ENCODE measurements at places on chromosomes 4 and X. TPM values are rescaled to one million over a fixed set of nuclear protein-coding genes. Genes with fewer than 3 reads are reported as not detected.

BMP15 gene
- not detected for total RNA-seq

ARHGAP36 gene
- not detected for total RNA-seq

COX7B2 gene
- total RNA-seq, result 12.7 TPM

SOX3 gene
- total RNA-seq, result not detected

GYPB gene
- total RNA-seq, result not detected

POF1B gene
- 0.28 TPM for total RNA-seq

GPR50 gene
- not detected for total RNA-seq

FAM13A gene
- total RNA-seq, result 19.3 TPM

SH3D19 gene
- 41.7 TPM for total RNA-seq

CISD2 gene
- 26.9 TPM for total RNA-seq

PPP4R3C gene
- 1.2 TPM for total RNA-seq

GRCh38 chrX:13028871-13029636 lies 15.4 kb downstream of the FAM9C start:
- DNase-seq, result peak; percentile 74

GRCh38 chrX:70336767-70337166 lies 46.9 kb downstream of the KIF4A start:
- no peak for DNase-seq

DNA sequence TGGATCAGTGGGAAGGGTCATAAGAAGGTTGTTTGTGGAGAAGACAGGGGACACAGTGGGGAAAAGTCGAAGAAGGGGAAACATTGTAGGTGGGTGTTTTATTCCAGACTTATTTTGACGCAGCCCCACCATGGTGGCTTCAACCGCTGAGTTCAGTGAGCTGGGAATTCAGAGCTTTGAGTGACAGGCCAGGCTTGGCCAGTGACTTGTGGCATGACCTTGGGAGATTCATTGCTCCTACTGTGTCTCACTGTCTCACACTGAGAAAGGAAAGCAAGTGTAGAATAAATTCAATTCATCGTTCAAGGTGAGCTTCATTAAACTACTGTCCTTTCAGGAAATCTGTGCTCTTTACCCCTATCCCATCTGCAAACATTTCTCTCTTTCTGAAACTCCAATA lies 47.4 kb upstream of the SOD3 start:
- DNase-seq, result no peak

DNA sequence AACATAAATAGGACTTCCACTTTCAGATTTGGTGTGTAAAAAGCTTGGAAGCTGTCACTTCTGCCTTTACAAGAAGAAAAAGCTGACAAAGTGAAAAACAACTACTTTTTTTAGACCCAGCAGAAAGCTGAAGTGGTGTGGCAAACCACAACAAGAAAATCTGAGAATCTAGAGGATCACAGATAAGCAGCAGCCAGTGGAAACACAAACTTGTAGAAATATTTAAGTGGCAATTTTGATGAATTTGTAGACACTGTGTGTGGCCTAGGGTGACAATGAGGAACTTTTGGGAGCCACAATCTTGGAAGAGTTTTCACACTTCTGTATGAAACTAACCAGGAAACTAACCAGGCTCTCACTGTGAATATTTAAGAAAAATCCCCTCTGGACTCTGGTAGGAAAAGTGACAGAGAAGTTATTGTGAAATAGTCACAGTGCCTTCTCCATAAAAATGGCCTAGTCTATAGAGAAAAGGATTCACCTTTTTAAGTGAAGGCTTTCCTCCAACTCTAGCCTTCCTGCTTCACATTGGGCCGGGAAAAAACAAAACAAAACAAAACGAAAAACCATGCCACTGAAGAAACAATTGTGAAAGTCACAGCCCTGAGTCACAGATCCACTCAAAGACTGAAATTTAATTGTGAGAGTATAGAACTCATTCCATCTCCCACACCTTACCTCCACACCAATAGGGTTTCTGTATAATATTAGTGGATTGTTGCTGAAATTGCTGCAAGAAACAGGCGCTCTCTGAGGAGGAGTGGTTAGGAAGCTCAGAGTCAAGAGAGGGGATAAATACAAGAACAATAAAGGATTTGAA lies 26.7 kb upstream of the GUCY1A1 start:
- DNase-seq, result no peak

- DNase-seq, result no peak
Measured at GRCh38 chr4:139950568-139950967, 203.4 kb downstream of the MAML3 start.

GRCh38 chrX:153764786-153765137 lies 713 bp downstream of the PLXNB3 start:
- DNase-seq, result no peak

DNA sequence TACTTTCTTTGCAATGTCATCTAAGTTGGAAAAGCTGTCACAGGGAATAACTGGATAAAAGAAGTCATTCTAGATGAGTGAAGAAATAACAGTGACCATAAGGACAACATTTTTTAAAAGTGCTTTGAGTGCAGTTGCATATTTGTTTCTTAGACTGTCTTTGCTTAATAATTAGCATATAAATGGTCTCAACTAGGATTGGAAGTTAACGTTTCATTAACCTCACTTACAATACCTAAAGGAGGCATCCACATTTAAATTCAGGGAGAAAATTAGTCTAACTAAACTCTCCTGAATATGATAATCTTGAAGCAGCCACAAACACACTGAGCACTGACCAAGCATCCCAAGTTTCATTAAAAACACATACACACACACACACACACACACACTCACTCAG lies 780.7 kb downstream of the PCDH18 start:
- DNase-seq, result no peak

GRCh38 chr4:163317110-163317509 lies 15.3 kb downstream of the NPY1R start:
- no peak for DNase-seq

DNA sequence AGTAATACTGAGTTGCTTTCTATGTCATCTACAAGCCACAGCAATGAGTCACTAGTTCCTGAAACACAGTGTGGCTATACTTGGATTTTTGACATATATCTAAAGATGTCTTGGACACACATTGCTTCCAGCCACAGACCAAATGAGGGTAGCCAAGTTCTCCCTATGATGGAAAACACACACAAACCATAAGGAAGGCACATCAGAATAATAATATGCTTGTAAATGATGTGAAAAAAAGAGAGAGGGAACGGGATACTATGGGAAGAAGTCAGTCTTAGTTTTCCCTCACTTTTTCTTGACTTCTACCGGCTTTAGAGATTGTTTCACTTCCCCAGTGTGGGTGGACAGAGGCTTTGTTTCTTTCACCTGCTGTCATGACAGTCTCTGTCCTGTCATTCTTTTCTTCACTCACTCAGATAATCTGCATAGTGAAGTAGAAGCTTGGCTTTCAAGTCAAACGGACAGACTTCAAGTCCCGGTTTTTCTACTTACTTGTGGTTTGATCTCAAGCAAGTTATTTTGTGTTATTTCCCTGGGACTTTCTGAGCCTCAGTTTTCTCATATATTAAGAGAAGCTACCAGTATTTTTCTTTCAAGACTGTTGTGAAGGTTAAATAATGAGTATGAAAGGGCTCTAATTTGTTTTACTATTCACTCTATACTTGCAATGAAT lies 34.7 kb downstream of the P2RY10 start:
- DNase-seq, result no peak

DNA sequence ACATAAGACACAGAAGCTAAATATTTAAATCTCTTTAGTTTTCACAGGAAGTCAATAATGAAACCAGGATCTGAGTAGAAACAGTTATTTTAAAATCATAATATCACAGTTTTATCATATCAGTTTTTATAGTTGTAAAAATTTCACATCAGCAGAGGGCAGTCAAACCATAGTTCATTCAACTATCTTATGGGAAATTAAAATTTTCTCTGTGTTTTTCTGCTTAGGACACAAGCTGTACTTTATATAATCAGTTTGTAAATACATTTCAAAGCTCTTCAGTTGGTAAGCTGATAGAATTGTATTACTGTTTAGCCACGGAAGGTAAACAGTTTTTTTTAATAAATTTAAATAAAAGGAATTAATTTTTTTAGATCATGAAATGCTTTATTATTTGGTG lies 204.8 kb upstream of the NUDT6 start:
- no peak for DNase-seq

GRCh38 chr4:3473181-3473950 lies 10.3 kb downstream of the DOK7 start:
- no peak for DNase-seq

DNA sequence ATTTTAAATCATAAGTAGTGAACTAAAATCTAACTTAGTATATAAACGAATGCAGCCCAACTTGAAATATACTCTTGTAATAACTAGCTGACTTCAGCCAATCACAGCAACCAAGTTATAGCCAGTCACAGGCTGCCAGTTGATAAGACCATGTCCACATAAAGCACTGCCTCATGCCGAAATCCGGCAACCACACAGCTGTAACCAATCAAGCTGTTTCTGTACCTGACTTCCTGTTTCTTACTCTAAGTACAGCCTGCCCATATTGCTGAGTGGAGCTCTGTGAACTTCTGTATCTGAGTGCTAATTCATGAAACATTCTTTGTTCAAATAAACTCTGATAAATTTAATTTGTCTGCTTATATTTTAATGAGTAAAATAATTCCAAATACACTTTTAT lies 805.3 kb upstream of the EPHA5 start:
- no peak for DNase-seq

GRCh38 chr4:84956014-84956413 lies 10.5 kb downstream of the WDFY3 start:
- DNase-seq, result no peak

GRCh38 chrX:39896951-39897740 lies 200.6 kb downstream of the BCOR start:
- DNase-seq, result no peak

DNA sequence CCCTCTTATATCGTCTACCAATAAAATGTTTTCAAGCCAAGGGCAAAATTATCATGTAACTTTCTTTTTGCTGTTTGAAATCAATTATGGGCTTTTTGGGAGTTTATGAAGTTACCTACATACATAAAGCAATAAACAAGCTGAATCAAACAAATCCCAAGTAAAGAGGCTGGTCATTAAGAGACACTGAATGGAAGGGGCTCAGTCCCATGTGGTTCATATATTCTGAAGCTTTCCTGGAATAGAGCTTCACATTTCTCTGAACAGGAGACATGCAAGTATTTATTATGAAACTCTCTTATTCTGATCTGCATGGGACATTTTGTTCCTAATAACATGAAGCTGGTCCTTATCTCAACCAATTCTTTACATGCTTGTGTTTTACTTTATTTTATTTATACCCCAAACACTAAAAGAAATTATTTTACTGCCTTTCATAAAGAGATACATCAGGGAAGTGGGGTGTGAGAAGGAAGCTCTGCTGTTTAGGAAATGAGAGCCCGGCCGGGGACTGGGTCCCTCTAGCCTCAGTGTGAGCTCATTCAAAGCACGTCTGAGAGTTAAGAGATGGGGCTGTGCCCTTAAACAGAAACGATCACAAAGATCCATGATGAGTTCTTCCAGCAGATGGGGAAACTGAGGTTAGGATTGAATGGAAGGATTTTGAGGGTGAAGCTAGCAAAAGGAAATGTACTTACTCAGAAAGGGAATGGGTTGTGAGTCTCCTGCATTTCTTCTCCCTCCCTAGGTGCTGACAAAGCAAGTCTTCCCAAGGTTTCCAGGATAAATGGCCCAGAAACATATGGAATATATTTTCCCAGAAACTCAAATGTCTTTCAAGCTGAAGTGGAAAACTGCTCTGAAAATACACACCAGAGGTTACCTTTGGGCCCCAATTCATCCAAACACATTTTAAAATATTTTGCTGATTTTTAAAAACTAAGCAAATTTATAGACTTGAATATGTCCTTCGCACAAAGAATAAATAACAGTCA lies 93.1 kb upstream of the LNX1 start:
- no peak for DNase-seq

DNA sequence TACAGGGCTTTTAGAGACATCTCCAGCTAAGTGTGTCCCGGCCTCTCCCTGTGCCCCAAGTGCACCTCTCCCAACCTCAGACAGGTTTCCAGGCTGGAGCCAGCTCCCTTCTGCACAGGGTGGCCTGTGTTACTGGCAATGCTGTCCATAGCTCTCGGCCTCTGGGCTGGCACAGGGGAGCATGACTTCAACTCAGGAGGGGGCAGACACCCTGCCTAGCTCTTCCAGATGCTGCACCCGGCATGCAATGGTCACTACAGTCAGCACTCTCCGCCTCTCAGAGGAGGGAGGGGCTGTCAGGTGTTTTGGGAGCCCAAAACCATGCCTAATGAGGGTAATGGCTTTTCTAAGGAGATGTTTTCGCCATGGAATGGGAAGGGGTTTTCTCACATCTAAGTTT lies 2.4 kb upstream of the IRAK1 start:
- no peak for DNase-seq

GRCh38 chrX:7254144-7254543 lies 106.2 kb upstream of the PUDP start:
- DNase-seq, result no peak

- DNase-seq, result peak; percentile 92
Measured at GRCh38 chr4:38162240-38162784, 202.1 kb downstream of the PTTG2 start.

- DNase-seq, result no peak
Measured at GRCh38 chr4:8089862-8090261, 68.8 kb downstream of the ABLIM2 start.

DNA sequence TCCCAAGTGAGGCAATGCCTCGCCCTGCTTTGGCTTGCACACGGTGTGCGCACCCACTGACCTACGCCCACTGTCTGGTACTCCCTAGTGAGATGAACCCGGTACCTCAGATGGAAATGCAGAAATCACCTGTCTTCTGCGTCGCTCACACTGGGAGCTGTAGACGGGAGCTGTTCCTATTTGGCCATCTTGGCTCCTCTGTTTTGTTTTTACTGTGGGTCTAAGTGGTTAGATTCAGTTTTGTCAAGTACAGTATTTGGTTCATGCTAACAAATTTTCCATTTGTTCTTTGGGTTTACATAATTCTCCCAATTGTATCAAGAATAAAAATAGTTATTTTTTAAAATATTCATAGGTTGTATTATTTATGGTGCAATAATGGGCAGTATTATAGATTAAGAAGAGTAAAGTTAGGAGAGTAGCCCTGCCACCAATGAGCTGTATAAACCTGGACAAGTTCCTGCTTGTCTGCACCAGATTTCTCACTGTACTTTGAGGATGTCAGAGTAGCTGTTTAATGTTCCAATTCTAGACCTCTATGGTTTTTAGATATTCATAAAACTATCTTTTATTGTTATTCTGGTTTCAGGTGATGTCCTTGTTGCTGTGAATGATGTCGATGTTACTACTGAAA lies 23.4 kb downstream of the INTU start:
- no peak for DNase-seq

Measured in PC-9 (cell line).